ENCODE measurements at places on chromosomes 1 and 21.

DNA sequence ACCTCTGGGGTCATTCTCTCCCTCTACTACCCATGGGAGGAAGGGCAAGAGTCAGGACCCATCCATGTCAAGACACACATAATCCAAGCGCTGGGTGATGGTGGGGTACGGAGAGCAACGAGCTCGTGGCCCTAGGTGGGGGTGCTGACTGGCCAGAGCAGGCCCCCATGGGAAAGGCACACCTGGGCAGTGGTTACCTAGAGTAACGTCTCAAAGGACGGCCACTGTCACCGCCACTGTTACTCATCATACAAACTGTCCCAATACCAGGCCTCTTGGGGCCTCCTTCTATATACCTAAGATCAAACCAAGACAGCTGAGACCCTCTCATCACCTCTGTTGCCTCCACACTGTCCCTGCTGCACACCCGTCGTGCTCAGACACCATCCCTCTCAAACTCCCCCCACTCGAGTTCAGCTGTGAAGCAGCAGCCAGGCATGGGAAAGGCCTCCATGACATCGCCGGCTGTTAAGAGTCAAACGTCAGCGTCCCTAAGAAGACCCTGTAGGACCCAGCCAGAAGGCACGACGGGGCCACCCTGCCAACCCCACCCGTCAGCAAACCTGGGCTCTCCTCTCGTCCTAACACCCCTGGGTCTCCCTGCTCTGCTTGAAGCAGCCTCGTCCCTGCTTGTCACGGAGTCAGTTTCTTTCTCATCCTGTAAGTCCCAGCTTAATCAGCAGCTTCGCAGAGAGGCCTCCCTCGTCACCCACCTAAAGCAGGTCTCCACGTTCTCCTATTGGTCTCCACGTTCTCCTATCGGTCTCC, 15.3 kb downstream of the NPHP4 start:
- DNase-seq = no peak

DNA sequence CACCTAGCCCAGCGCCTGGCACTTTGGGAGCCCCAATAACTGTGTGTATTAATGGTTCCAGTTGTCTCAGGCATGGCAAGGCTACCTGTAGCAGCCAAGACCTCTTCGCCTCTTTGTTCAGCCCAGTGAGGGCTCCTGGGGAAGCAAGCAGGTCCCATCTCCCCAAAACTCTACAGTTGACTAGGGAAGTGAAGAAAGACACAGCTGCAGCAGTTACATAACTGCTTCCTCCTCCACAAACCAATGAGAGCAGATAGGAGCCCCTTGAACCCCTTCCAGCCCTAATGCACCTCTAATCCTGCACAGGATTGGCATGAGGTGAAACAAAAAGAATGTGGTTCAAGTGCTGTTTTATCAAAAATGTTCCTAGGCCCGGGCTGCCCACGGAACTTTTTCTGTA, 100.5 kb downstream of the SYF2 start:
- DNase-seq = no peak

GRCh38 chr1:211333906-211334305, 7.3 kb downstream of the TRAF5 start:
- DNase-seq = no peak

GRCh38 chr1:22739648-22740385, 29.2 kb downstream of the EPHB2 start:
- DNase-seq = peak; percentile 90

GRCh38 chr1:89990976-89991831, 3.7 kb upstream of the ZNF326 start:
- no peak for DNase-seq

- no peak for DNase-seq
Observed at GRCh38 chr1:50516056-50516455, 92.8 kb upstream of the DMRTA2 start.

DNA sequence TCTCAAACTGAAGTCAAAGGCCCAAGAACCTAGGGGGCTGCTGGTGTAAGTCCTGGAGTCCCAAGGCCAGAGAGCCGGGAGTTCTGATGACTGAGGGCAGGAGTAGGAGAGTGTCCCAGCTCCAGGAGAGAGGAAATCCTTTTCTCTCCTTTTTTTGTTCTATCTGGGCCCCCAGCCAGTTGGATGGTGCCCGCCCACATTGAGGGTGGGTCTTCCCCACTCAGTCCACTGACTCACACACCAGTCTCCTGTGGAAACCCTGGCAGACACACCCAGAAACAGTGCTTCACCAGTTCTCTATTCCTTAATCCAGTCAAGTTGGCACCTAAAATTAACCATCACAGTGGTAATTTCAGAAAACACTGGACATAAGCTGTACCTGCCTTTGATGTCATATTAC, 12.7 kb upstream of the WDR26 start:
- peak; percentile 81 for DNase-seq

DNA sequence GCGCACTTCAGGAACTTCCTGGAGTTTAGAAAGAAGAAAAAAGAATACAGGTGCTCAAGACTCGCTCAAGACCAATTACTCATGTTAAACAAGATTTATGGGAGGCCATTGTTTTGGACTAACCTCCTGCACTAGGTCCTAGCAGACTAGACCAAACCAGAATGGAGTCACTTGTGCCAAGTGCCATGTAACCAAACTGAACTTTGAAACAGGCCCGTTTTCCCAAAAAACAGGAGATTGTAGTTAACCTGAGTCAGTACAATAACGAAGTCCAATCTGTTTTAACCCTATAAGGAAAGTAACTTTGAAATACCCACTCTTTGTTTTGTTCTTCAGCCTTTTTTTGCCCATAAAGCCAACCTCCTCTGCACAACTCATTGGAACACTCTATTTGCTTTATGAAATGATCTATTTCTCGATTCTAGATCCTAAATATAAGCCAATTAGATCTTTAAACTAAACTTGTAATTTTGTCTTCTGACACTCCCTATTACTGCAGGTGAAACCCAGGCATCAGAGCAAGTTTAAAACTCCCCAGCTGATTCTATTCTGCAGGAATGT, 695 bp upstream of the NTPCR start:
- no peak for DNase-seq

GRCh38 chr1:2089051-2089450, 38.8 kb downstream of the PRKCZ start:
- DNase-seq = no peak

- DNase-seq = no peak
Observed at GRCh38 chr1:244330318-244330625, 121.4 kb downstream of the ADSS2 start.

DNA sequence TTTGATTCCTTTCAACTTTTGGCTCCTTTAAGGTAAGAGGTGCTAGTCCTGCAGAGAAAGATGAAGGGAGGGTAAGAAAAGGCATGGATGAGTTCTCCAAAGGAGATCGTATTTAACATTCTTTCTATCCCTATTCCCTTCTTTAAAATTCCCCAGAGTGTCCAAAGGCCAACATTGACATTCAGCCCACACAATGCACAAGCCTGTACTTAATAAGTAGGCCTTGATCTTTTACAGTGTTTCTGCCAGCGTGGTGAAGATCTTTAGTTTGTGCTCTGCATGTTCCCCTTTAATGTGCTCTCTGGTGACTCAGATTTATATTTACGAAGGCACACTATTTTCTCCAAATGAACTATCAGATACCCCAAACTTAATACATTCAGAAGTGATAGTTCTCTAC, 582.5 kb upstream of the RGS18 start:
- DNase-seq = no peak

- no peak for DNase-seq
Observed at GRCh38 chr1:182173808-182174512, 112.4 kb upstream of the ZNF648 start.

DNA sequence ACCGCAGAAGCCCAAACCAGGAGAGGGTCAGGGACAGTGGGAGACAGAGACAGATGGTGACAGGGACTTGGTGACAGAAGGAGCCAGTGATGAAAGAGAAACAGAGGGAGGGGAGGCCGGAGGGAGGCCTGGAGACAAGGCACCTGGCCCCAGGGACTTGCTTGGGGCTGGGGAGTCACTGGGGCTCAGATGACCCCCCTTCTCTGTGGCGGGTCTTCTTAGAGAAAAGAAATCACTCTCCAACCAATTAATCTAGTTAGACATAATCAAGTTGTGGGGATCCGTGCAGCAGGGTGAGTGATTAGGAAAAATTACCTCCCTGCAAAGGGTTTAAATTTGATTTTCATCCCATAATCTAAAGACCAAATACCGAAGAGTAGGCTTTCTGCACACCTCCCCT, 519.8 kb downstream of the PTPRU start:
- DNase-seq = no peak

- no peak for DNase-seq
Observed at GRCh38 chr1:44110916-44111315, 7.7 kb upstream of the KLF17 start.

- DNase-seq = no peak
Observed at GRCh38 chr21:29571949-29572348, 273.2 kb downstream of the BACH1 start.

DNA sequence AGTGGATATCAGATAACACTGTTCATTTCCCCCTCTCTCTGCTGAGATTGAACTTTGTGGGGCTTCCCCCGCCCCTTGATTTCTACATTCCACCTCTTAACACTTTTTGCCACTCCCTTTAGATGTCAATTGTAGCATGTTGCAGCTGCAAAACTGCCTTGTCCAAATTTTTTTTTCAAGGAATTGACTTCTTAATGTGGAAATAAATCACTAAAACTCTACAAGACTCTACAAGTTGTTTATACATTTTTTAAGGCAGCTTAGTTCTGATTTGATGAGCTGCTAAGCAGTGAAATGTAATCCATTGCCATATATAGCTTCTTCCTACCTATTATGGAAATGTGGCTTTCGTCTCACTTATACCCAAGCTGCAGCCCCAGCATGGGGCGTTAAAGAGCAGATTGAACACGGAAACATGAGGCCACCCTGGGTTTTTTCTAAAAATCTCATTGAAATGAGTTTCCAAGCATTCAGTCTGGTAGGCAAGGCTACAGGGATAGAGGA, 132.2 kb downstream of the SYT2 start:
- peak; percentile 87 for DNase-seq

DNA sequence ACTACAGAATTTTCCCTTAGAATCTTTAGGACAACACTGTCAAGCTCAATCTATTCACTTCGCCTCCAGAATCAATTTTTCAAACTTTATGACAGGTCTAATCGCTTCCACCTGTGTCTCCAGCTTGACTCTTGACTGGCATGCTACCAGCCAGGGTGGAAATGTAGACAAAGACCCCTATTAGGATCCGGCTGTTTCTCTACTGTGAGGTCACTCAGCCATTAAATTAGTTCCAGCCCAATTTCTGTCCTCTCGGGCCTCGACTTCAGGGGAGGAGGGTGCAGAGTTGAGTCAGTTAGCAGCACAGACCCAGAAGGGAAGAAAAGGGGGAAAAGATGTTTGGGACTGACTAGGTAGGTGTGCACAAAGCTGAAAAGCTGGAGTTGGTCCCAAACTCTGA, 78.5 kb downstream of the HLCS start:
- peak; percentile 53 for DNase-seq

- DNase-seq = no peak
Observed at GRCh38 chr1:213622365-213623063, 365.3 kb upstream of the PROX1 start.

GRCh38 chr1:247287460-247287859, 31.6 kb downstream of the VN1R5 start:
- no peak for DNase-seq

- DNase-seq = no peak
Observed at GRCh38 chr21:31778546-31778945, 46.6 kb upstream of the SCAF4 start.

GRCh38 chr1:233704170-233704897, 90.4 kb downstream of the KCNK1 start:
- peak; percentile 39 for DNase-seq

DNA sequence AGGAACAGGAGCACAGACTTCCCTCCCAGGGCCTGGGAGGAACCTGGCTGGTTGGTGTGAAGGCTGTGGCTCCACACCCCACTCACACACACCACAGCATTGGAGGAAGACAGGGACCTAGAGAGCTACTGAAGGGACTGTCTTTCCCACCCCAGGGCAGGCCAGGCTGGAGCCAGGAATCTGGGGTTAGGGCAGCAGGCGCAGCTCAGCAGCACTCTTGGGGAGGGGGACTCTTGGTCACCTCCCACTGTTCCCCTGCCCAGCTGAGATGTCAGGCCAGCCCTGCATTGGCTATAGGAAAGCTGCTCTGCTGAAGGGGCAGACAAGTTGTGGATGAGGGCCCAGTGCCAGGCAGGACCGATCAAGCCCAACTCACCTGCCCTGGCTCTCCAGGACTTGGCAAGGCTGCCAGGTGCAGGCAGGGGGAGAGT, 1.6 kb upstream of the PLEKHA6 start:
- DNase-seq = no peak

DNA sequence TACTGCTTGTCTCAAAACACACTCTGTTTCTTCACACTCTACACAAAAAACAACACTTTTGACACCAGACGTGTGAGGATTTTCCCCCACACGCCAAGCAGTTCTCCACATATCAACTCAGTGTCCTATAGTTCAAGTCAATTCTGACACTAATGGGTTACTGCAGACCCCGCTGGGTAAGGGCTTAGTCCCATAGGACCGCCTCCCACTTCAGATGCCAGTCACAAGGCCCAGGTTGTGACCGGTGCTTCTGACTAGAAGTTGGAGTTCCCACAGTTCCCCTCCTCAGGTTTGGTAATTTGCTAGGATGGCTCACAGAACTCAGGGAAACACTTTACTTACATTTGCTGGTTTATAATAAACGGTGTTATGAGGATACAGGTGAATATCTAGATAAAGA, 19.9 kb downstream of the VPS13D start:
- DNase-seq = no peak

- DNase-seq = no peak
Observed at GRCh38 chr21:19712441-19712840, 1285.8 kb upstream of the NCAM2 start.

DNA sequence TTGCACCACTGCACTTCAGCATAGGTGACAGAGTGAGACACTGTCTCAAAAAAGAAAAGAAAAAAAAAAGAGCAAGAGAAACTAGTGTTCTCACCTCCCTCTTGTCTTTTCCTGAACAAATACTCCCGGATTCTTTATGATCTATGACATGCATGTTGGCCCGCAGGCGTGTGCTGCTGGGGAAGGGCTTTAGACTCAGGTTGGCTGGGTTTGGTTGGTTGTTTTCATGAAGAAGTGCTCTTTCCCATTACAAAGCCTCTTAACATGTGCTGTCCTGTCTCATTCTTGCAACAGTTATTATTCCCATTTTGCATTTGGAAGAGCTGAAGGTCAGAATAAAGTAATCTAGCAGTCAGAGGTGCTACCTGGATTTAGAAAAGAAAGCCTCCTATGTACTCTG, 79.5 kb downstream of the TRABD2B start:
- DNase-seq = no peak

DNA sequence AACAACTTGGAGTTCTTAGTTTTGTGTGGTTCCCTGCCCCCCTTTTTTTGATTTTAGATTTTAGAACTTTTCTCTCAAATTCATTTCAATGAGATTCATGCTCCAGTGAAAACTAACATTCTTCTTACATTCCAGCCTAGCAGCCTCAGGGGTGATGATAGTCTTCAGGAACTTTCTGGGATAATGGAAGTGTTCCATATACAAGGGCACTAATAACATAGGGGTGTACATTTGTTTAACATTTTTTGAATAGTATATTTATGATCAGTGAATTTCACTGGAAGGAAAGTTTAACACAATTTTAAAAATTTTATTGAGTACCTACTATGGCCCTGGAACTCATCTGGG, 61.4 kb upstream of the ZNF648 start:
- DNase-seq = no peak

- peak; percentile 62 for DNase-seq
Observed at GRCh38 chr1:26408604-26409003, 2.0 kb upstream of the LIN28A start.

- no peak for DNase-seq
Observed at GRCh38 chr1:199161766-199162303, 523.0 kb downstream of the PTPRC start.
